ENCODE measurements at places on chromosomes 6 and 20.

- DNase-seq, result no peak
These were observed 169.7 kb downstream of the HAO1 start for GRCh38 chr20:7770578-7770977.

GRCh38 chr6:121205569-121205968, 128.7 kb downstream of the TBC1D32 start:
- no peak for DNase-seq

DNA sequence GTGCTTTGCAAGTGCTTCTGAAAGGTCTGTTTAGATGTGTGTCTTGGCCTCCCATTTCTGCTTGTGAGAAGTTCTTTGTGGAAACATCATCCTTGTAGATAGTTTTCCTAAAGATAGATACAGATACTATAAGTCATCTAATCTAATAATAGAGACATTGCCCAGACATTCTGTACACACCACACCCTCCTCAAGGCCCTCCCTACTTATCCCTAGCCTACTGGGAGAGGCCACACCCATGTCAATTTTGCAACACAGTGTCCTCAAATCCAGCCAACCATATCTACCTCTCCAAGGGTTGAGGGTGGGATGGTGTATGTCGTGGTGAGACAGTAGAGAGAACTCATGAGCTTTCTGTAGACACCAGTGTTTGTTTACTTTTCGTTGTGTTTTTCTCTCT, 6.2 kb downstream of the KDM1B start:
- DNase-seq, result no peak

DNA sequence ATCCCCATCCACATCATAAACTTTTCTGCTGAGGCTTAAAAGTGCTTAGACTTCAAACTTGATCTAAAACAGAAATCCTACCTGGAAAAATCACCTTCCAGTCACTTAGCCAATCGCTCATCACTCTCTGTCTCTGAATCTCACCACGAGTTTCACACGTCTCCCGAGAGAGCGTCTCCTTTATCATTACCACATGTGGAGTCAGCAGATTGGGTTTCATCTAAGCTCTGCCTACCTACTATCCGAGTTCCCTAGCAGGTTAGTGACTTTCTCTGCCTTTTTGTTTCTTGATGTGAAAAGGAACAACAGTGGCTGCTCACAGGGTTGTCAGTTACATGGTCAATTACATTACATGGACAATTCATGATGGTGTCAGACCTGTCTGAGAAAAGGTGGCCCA, 286.2 kb downstream of the ESR1 start:
- DNase-seq, result no peak

DNA sequence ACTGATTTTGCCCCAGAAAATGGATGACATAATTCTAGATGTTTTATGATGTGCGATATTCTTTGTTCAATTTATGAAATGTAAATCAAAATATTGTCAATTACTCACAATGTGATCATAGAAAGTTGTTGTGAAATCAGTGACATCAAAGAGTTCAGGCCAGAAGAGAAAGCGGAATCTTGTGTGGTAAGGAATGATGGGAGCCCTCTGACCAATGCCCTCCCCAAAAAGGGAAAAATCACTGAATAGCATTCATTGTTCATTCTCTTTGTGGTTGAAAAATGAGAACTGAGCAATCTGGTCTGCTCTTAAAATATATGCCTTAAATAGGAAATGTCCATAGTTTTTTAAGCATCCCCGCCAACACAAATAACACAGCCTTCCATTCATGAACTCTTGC, 247.1 kb upstream of the GRIK2 start:
- DNase-seq, result no peak

DNA sequence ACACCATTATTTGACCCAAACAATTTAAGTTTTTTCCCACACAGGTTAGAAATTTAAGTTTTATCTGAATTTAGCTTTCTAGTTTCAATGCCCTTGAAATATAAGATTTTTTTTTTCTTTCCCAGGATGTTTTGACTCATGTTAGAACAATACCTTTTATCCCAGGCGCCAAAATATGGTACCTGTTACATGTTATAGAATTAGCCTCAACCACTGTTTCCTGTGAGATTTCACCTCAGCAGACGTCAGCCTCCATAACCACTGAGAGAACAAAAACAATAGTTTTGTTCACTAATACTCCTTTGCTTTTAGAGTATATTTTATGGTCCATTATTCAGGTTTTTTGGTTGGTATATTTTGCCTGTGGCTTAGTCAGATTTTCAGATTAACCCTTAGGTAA, 302.9 kb downstream of the CDKAL1 start:
- DNase-seq, result no peak

DNA sequence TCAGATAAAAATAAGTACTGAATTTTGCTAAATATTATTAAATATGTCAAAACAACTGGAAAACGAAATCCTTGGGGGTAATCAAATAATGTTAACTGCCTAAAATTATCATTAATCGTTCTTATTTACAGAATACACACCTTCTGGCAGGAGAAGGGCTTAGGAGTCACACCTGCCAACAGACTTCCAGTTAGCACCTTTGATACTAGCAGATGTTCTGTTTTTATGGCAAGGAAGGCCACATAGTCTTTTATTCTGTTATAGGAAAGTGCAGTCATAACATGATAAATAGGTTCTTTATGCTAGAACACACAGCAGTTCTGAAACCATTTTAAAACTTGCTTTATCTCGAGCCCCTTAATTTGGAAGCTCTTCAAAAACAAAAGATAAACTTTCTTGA, 464.1 kb downstream of the UTRN start:
- DNase-seq, result no peak

GRCh38 chr6:3406362-3406821, 50.5 kb downstream of the SLC22A23 start:
- DNase-seq, result no peak

- DNase-seq, result no peak
These were observed 98.7 kb downstream of the ADGRG6 start for GRCh38 chr6:142400495-142400894.

DNA sequence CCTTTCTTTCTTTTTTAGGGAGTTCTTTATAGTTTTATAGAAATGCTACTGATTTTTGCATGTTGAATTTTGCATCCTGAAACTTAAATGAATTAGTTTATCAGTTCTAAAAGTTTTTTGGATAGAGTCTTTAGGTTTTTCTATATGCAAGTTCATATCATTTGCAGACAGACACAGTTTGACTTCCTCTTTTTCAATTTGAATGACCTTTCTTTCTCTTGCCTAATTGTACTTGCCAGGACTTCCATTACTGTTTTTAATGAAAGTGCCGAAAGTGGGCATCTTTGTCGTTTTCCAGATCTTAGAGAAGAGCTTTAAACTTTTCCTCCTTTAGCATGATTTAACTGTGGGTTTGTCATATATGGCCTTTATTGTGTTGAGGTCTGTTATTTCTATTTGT, 21.1 kb upstream of the EDN1 start:
- DNase-seq, result no peak

DNA sequence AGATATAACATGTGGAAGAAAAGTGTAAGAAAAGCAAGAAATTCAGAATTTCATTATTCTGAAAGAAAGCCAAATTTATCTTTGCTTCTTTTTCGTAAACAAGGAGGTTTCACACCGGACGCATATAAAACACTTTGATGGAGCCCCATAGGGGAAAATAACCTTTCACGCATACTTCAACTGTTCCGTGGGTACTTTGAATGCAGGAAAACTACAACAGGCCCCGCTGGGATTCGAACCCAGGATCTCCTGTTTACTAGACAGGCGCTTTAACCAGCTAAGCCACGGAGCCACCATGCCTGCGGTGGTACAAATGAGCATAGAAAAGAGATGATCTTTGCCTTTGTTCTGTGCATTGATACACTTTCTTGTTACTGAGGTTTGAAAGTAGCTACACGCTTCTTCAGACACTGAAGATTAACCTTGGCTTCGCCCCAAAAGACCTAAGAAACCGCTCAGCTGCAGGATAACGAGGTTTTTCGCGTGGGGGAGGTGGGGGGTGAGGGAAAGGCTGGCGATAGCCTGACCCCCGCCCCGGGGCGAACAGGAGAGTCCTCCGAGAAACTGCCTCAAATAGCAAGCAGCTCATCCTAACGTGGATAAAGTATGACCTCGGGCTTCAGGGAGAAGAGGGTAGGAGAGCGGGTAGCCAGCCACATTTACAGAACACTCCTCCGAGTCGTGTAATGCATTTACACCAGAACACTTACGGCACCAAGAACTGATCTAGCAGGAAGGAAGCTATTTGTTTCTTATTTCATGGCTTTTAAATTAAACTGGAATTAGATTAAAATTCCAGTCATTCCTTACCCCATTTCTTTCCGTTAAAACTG, 5.3 kb upstream of the HMGN4 start:
- DNase-seq, result peak; percentile 75

- no peak for DNase-seq
These were observed 24.3 kb upstream of the DLGAP4 start for GRCh38 chr20:36281785-36282380.

DNA sequence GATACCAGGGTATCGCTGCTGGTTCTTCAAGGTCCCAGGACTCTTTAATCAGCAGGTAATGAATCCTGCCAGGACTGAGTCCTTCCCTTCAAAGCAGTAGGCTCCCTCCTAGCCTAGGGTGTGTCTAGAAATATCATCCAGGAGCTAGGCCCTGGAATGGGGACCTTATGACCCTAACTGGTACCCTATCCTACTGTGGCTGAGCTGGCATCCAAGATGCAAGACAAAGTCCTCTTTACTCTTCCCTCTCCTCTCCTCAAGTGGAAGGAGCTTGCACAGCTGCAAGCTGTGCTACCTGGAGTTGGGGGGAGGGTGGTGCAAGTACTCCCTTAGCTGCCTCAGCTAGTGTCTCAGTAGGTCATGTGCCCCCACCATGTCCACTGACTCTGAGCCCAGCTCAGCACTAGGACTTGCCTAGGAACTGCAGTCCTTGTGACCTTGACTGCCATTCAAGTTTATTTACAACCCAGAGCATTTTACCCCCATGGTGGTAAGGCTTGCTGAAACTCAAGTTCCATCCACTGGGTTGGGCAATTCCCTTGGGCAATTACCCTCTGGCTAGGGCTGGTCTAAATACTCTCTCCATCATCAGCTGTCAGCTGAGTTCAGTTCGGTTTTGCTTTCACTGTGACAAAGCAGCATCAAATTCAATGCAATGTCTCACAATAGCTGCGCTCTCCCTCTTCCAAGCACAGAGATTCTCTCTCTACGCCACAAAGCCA, 48.4 kb upstream of the TOP1 start:
- no peak for DNase-seq

- no peak for DNase-seq
These were observed 19.6 kb upstream of the SYNCRIP start for GRCh38 chr6:85662251-85662650.

DNA sequence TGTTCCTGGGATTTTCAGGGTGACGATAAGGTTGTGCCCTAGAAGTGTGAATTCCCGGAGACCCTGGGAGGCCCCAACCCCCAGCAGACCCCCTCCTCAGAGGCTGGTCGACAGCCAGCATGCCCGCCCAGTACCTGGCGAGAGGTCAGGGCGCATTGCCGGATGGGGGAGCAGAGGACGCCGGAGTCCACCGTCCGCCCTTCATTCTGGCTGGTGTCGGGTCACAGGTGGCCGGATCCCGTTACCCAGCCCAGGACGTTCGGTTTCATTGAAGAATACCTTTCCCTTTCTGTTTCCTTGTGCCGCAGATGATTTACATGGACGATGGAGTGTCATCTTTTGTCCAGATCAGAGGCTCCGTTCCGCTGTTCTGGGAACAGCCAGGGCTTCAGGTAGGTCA, 61.3 kb downstream of the SYNJ2 start:
- DNase-seq, result no peak

GRCh38 chr20:19486446-19486845, 271.6 kb upstream of the RIN2 start:
- DNase-seq, result no peak

DNA sequence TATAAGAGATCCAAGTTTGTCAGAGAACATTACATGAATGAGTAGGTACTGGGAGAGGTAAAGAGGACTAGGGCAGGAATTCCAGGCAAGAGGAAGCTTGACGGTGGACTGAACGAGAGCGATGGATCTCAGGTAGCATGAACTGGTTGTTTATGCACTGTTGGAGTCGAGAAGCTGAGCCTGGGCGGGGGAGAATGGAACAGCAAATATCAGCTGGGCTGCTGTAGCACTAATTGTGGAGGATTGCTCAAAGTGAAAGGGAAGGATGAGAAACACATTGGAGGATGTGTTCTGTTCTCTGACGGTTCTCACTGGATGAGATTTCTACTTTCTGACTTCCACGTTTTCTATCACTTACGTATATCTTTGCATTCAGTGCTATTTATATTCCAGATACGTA, 164.2 kb downstream of the PHF3 start:
- no peak for DNase-seq

Measured in NCI-H524 treated with DMSO at 0.1 percent for 48 hours (cell line).